ENCODE measurements at places on chromosomes 13 and 19.

GRCh38 chr13:48493851-48494250 is 39.0 kb downstream of the RCBTB2 start:
- no peak for ATAC-seq

DNA sequence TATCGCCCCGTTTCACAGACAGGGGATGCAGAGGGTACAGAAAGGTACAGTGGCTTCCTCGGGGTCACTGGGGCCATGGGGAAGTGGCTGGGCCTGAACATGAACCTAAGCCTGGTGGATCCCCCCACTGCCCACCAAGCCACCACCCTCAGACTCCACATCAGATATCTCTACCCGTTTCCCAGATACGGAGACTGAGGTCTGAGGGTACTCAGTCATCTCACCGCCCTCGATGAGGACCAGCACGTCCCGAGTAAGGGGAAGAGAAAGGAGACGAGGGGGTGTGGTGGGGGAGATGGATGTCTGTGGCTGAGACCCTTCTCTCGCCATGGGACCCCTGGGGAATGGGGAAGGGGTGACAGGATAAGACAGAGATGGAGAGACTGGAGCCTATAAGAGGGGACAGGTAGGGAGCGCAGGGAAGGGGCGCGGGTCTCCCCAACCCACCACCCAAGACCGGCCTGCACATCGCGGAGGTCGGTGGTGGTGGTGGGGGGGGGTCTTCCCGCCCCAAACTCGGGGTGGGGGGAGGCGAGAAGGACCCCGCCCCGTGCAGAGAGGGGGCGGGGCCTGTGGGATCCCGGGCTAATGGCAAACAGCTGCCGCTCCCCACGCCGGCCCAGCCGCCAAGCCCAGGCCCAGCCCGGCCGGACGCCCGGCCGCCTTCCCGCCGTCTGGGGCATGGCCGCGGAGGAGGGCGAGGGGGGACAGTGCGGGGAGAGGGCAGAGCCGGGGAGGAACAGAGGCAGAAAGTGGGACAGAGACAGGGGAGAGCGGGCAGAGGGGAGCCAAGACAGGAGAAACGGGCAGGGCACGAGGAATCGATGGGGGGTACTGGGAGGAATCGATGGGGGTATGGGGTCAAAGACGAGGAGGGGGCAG is 698 bp downstream of the KANK2 start:
- ATAC-seq, result no peak

GRCh38 chr13:34700155-34700554 is 241.9 kb upstream of the NBEA start:
- ATAC-seq, result no peak

GRCh38 chr19:56071151-56071550 is 49.9 kb downstream of the ZNF787 start:
- ATAC-seq, result no peak

Measured in activated CD4-positive, CD25-positive, alpha-beta regulatory T cell treated with anti-CD3 and anti-CD28 coated beads, Interleukin-2, amount 50 U/mL, for 24 hours (primary cell).